ENCODE measurements at places on chromosomes 6 and 20.

DNA sequence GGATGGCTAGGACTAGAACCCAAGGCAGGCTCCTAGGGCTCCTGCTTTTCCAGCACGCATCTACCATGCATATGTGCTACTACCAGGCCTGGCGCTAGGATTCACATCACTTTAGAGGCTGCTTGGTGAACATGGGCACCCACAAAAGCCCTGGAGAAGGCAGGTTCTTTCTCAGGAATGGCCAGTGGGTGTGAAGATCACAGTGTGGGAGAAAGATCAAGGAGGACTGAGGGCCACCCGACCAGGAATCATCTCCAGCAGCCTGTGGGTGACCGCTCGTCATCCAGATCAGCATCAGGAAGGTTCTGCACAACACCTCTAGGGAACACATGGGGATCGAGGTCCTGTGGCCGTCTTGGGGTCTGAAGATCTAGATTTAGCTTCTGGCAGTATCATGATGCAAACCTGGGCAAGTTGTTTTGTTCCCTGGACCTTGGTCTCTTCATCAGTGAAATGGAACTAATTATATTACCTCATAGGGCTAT, 27.3 kb downstream of the SRSF3 start:
- DNase-seq = no peak

- peak; percentile 67 for DNase-seq
Measured at GRCh38 chr20:10487142-10488136, 52.3 kb downstream of the SLX4IP start.

DNA sequence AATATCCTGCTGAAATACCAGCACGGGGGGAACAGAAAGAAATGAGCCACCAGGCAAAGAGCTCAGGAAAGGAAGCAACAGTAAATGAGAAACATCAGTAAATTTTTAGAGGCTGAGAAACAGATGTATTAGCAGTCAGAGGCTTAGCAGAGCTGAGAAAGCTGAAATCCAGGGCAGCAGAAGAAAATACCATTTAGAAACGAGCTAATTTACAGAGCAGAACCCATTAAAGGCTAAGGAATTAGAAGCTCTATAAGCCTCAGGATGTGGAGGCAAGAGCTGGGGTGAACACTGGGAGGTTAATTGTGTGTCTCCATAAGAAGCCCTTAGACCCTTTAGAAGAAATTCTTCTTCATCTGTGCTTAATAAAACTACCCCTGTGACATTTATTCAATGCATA, 178.6 kb upstream of the RGS17 start:
- DNase-seq = no peak

DNA sequence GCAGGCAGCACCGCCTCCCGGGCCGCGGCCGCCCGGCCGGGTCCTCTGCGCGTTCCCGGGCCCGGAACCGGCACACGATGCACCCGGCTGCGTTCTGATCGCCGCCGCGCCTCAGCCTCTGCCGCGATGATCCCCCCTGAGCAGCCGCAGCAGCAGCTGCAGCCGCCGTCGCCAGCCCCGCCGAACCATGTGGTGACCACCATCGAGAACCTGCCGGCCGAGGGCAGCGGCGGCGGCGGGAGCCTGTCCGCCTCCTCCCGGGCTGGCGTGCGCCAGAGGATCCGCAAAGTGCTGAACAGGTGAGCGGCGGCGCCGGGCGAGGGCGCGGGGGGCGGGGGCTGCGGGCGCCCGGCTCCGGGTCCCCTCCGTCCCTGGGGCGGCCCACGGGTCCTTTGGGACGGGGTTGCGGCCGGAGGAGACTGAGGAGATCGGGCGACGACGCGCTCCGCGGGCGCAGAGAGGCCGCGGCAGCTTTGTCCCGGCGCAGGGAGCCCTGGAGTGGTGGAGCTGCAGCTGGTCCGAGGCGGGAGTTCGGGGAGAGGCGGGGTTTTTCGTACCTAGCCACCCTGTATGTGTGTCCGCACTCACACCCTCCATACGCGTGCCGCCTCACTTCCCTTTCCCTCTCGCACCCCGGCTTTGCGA, 659 bp downstream of the SLC35F1 start:
- no peak for DNase-seq

- no peak for DNase-seq
Measured at GRCh38 chr6:46581459-46582177, 71.0 kb downstream of the CYP39A1 start.

- DNase-seq = no peak
Measured at GRCh38 chr20:24446811-24447210, 22.6 kb upstream of the SYNDIG1 start.
